Astrocyte of the spinal cord (primary cell): ENCODE measurements at places on chromosomes 6 and 20.

DNA sequence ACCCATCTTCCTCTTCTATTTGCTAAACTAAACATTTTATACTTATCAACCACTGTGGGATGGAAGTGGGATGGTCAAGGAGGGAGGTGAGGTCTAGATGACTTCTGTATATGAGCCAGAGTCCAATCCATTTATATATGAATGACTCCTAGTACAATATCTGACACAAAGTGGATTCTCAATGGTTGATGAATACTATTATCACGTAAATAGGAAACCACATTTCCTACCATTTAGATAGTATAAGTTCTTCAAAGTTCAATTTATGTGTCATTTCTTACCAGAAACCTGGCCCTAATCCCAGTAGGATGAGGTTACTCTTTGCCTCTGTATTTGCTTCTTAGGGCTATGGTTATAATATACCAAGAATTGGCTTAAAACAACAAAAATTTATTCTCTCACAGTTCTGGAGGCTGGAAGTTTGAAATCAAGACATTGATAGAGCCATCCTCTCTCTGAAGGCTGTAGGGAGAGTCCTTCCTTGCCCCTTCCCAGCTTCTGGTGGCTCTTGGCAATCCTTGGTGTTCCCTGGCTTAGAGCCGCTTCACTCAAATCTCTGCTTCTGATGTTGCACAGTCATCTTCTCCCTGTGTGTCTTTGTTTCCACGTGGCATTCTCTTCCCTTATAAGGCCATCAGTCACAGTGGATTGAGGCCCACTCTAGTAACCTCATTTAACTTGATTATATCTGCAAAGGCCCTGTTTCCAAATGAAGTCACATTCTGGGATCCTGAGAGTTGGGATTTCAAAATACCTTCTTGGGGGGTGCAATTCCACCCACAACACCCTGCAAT is 41.0 kb upstream of the RAB23 start:
- peak; percentile 98 for DNase-seq

- DNase-seq: no peak
Observed at GRCh38 chr20:7463290-7463689, 477.0 kb downstream of the HAO1 start.

DNA sequence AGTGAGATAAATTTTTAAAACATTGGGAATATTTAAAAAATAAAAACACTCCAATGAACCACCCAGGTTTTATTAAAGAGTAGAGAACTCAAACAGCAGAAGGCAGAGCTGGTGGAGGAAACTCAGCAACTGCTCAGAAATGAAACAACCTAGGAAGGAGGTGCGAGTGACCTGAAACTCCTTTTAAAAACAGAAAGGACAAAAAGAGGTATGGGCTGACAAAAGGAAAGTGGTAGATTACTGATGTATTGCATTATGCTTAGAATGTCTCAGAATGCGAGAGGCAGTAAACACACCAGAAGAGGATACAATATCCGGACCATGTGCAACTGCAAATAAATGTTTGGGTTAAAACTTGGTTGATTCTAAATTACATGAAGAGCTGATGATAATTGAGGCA is 97.6 kb downstream of the ESR1 start:
- DNase-seq: no peak

DNA sequence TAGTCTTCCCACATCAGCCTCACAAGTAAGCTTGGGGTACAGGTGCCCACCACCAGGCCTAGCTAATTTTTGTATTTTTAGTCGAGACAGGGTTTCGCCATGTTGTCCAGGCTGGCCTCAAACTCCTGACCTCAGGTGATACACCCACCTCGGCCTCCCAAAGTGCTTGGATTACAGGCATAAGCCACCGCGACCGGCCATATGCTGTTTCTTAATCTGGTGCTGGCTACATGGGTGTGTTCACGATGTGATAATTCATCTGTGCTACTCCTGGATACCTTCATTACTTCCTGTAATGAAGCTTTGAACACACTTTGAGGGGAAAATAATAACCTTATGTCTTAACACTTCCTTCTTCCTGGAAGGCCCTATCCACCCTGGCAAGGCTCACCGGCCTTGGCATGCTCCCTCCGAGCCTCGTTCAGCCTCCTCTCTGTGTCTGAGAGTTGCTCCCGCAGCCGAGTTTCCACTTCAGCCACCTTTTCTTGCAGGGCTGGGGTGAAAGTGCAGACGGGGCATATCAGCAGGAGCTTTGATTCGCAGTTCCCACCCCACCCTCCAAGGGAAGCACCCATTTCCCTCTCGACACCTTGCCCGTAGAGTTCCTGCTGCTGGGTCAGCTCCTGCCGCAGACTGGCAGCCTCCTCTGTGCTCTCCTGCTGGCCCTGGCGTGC is 5.6 kb upstream of the PSORS1C2 start:
- DNase-seq: no peak

DNA sequence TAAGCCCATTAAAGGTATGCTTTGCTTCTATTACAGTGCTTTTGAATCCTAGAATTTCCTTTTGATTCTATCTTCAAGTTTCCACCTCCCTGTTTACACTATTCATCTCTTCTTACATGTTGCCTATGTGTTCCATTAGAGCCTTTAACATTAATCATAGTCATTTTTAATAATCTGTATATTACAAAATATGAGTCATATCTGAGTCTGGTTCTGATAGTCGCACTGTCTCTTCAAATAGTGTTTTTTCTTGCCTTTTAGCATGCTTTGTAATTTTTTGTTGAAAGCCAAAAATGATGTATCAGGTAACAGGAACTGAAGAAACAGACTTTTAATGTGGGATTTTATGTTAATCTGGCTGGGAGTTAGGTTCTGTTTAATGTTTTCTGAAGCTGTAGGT is 68.4 kb downstream of the DNAAF9 start:
- DNase-seq: no peak

DNA sequence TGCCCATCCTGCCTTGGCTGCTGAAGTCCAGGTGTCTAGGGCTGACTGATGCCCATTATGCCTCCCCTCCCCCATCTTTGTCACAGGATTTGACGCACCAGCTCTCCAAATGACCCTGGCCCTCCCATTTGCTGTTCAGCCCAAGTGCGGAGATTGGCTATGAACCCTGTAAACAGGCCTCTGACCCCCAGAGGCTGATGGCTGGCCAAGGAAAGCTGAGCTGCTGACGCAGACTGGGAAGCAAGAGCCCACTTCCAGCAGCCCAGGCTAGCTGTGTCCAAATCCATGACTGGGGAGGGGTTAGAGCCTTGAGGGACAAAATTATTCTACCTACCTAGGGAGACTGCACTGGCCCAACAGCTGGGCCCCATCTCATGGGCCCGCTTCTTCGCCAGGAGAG is 797 bp upstream of the GNRH2 start:
- no peak for DNase-seq

GRCh38 chr6:19839237-19839546 is 2.0 kb downstream of the ID4 start:
- no peak for DNase-seq

GRCh38 chr6:106782536-106783285 is 153.3 kb downstream of the QRSL1 start:
- DNase-seq: no peak

GRCh38 chr6:90285611-90286381 is 10.8 kb downstream of the BACH2 start:
- peak; percentile 94 for DNase-seq

DNA sequence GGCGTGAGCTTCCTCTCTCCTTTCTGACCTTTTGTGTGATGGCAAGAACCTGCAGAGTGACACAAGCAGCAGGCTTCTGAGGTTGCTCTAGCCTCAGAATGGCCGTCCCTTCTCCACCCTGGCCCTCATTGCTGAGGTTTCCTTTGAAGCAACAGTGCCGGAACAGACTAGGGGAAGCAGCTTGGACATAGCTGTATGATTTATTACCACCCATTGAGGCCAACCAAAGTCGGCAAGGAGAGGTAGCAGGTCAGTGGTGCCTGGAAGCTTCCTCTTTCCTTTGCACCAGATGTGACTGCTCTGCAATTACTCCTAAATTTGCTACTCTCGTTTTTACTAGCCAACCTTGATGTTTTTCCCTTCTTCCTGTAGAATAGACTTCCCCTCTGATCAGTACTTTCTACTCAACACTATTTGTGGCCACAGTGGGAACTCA is 31.4 kb downstream of the PTPN1 start:
- no peak for DNase-seq

DNA sequence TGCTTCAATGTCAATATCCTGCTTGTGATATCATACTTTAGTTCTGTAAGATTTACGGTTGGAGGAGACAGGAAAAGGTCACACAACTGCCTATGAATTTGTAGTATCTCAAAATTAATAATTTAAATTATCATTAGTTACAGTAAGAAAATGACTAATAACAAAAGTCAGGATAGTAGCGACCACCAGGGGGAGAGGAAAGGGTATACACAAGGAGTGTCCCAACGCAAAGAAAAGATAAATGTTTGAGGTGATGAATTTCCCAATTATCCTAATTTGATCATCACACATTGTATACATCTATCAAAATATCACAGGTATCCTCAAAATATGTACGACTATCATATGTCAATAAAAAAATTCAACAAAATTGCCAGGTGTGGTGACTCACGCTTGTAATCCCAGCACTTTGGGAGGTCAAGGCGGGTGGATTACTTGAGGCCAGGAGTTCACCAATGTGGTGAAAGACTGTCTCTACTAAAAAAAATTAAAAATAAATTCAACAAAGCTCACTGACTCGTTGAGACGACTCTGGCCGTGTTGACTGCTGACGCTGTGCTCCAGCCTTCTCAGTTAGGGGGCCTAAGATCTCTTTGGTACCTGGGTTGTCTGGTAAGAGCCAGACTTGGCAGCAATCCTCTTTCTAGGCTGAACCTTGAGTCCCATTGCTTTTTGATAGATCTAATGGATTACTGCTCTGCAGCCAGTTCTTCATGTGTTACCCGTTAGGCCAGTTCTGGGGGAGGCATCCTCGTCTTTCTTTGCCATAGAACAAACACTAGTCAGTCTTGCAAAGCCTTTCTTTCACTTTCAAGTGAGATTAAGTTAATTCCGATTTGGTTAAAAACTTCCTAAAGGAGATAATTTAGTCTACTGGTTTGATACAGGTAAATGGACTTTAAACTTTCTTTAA is 9.0 kb upstream of the OVOL2 start:
- DNase-seq: no peak

GRCh38 chr20:47862574-47863240 is 77.4 kb upstream of the SULF2 start:
- DNase-seq: no peak

- DNase-seq: no peak
Observed at GRCh38 chr20:34578025-34578424, 19.5 kb downstream of the MAP1LC3A start.

DNA sequence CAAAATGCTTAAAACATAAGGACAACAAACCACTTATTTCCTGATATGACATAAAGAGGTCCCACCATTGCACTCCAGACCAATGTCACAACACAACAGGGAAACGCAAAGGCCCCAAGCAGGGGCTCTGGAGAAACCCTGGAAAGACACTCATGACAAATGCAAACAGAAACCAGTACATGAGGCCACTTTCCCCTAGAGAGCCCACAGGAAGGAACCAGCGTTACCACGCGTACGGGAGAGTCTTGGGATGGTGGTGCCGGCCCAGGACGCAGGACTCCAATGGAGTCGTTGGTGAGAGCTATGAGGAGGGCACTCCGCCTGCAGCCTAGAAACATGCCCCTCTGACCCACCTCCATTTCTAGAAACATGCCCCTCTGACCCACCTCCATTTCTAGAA is 20.2 kb downstream of the GMEB2 start:
- DNase-seq: no peak

GRCh38 chr6:169639653-169640278 is 62.1 kb downstream of the WDR27 start:
- no peak for DNase-seq

- no peak for DNase-seq
Observed at GRCh38 chr6:156683821-156684220, 93.4 kb upstream of the ARID1B start.

GRCh38 chr20:38203981-38204357 is 38.9 kb upstream of the TGM2 start:
- no peak for DNase-seq

- DNase-seq: no peak
Observed at GRCh38 chr6:97129106-97129505, 153.9 kb downstream of the MMS22L start.

DNA sequence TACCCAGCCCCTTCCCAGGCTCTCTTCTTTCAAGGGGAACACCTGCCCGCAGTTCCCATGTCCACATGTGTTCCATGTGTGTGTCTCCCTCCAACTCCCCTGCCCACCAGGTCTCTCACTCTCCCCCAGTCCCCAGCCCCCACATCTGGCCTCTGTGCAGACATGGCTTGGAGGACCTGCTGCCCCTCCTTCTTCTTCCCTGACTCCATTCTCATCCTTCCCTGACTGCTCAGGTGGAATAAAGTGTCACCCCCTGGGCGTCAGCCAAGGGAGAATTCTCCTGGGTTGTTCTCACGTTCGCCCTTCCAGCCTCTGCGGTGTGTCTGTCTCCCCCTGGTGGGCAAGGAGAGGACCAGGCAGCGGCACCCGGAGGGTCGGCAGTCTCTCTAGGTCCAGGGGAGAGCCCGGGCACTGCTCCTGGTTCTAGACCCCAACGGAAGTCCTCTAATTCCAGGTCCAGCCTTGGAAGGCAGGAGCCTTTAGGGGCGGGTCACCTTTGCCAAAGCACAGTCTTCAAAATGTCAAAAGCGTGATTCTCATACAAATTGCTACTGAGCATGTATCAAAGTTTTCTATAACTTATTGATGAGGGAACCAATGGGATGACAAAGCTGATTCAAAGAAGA is 50.5 kb downstream of the EBF4 start:
- peak; percentile 49 for DNase-seq

GRCh38 chr20:57270204-57270984 is 4.0 kb upstream of the BMP7 start:
- no peak for DNase-seq

DNA sequence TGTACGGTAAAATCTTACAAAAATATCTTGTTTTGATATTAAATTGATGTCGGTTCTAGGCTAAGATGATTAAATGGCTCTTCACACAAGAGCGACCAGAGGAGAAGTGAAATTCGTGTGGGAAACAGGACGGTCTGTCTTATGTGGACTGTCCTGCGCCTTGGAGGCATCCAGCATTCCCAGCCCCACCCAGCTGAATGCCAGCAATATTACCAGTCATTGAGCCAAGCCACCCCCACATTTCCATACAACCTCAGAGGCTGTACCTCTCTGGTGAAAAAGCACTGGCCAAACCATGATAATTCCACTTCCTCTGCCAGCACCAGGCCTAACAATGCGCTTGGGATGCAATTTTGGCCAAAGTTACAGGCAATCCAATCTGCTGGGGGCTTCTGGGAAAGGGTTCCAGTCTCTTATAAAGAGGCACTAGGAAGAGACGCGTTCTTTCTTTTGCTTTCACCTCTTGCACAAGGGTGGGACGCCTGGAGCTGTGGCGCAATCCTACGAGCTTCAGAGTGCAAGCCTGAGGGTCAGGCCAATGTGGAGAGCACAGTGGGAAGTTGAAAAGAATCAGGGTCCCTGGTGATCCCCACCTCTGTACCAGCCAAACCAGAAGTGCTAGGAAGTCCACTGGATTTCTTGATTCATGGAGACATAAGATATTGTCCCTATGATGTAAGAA is 213.1 kb downstream of the PREX1 start:
- DNase-seq: no peak

GRCh38 chr20:51769976-51770615 is 1.9 kb upstream of the ATP9A start:
- no peak for DNase-seq

GRCh38 chr6:56638760-56639159 is 3.9 kb downstream of the DST start:
- no peak for DNase-seq

- DNase-seq: peak; percentile 86
Observed at GRCh38 chr6:41505122-41506049, 40.8 kb upstream of the FOXP4 start.

GRCh38 chr6:35757456-35758123 is 18.8 kb upstream of the CLPSL2 start:
- DNase-seq: peak; percentile 37
